ENCODE measurements at places on chromosomes 6 and 20. TPM values are rescaled to one million over a fixed set of nuclear protein-coding genes. Genes with fewer than 3 reads are reported as not detected.

SGK2 gene
- 42.9 TPM for total RNA-seq

SLC22A2 gene
- 27.9 TPM for total RNA-seq

DNA sequence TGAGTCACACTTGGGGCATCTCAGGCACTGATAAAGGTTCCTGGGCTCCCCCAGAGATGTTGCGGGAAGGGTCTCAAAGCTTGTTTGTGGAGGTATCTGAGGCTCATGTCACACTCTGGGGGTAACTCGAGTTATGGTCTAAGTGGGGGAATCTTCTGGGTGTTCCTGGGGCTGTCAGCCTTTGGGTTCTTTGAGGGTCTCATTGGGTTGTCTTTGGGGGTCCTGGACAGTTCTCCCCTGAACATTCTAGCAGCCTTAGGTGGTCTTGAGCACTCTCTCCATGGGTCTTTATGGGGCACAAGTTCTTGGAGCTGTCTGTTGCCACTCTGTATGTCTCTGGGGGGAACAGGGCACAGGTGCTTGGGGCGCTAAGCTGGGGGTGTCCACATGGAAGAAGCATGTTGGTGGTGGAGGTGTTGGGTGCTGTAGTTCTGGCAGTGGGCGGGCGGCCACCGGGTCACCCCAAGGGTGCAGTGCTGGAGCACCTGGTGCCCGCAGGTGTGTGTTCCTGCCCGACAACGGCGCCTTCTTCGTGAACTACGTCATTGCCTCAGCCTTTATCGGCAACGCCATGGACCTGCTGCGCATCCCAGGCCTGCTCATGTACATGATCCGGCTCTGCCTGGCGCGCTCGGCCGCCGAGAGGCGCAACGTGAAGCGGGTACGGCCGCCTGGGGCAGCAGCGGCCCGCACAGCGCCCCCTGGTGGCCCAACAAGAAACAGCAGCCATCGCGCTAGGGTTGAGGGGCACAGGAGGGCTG is 7.1 kb upstream of the CAPN11 start:
- peak; percentile 88 for DNase-seq

- no peak for DNase-seq
Measured at GRCh38 chr6:45072673-45073072, 255.5 kb upstream of the RUNX2 start.

GRCh38 chr6:48977573-48977972 is 485.5 kb downstream of the MMUT start:
- DNase-seq: no peak

MCHR2 gene
- total RNA-seq: not detected

All from kidney (tissue), 22 donors.